Naive B cell (primary cell): ENCODE measurements at places on chromosomes 11 and 22. TPM values are rescaled to one million over a fixed set of nuclear protein-coding genes. Genes with fewer than 3 reads are reported as not detected.
A peak's percentile ranks its signal among the peaks of the same experiment; 100 is the strongest.

GRCh38 chr11:10618490-10618889, 50.0 kb upstream of the LYVE1 start:
- no peak overlapping the region for H3K4me3 ChIP-seq
- H3K27ac ChIP-seq = peak overlapping the region; percentile 33
- no peaks in the 10 kb centered on the region for H3K27me3 ChIP-seq
- peaks cover 88% of the 10 kb centered on the region for H3K4me1 ChIP-seq

DNA sequence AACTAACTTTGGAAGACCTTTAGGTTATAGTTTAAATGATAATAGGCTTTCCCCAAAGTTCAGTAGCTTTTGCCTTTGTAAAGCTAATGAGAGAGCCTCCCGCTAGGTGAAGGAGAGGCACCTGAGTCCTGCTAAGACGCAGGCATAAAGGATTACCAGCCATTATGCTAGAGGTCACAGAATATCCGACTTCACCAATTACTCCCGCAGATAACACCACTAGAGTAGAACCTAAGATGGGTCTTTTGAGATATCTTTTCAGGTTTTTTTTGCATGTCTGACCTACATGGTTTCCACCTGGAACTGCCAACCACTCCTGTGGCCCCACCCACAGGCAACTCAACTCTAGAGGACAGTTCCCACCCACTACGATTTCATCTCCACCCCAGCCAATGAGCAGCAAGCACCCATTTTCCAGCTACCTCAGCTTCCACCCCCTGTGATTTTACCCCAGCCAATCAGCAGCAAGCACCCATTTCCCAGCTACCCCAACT, 314.3 kb downstream of the BRD1 start:
- H3K36me3 ChIP-seq = no peaks in the 10 kb centered on the region
- no peak for DNase-seq
- peak overlapping the region; percentile 86 for H3K27ac ChIP-seq
- H3K27me3 ChIP-seq = no peaks in the 10 kb centered on the region

The BATF2 gene
- not detected for polyA plus RNA-seq

DNA sequence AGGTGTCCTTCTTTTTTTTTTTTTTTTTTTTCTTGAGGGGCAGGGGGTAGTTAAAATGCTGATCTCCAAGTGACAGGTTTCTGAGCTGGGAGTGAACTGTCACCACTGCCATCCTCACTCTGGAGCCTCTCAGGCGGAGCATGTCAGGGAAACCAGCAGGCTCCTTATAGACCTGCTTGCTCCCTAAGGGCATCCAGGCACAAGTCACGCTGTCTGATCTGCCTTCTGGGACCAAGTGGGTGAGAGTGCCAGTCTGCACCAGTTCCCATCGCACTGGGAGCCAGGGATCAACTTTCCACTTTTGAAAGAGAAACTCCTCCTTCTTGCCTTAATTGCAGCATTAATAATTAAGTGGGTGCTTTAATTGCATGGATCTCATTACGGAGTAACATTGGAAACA, 537.9 kb upstream of the CADM1 start:
- no peak for DNase-seq
- no peaks in the 10 kb centered on the region for H3K4me1 ChIP-seq
- H3K27me3 ChIP-seq = no peaks in the 10 kb centered on the region
- H3K27ac ChIP-seq = no peak overlapping the region
- no peak overlapping the region for H3K4me3 ChIP-seq

The NLRP14 gene
- not detected for polyA plus RNA-seq

GRCh38 chr11:65425105-65425970, 2.7 kb downstream of the NEAT1 start:
- no peaks in the 10 kb centered on the region for H3K27me3 ChIP-seq
- peaks cover 9% of the 10 kb centered on the region for H3K36me3 ChIP-seq
- DNase-seq = peak; percentile 91
- peak overlapping the region; percentile 90 for H3K4me3 ChIP-seq
- H3K27ac ChIP-seq = peak overlapping the region; percentile 99

GRCh38 chr22:45096256-45096907, 67.3 kb upstream of the NUP50 start:
- DNase-seq = peak; percentile 14
- H3K4me3 ChIP-seq = no peak overlapping the region
- H3K36me3 ChIP-seq = peaks cover 11% of the 10 kb centered on the region
- H3K4me1 ChIP-seq = no peaks in the 10 kb centered on the region

- H3K27me3 ChIP-seq = no peaks in the 10 kb centered on the region
- no peak overlapping the region for H3K4me3 ChIP-seq
- H3K27ac ChIP-seq = no peak overlapping the region
These were observed 16.1 kb downstream of the PHF21A start for GRCh38 chr11:46105134-46105628.

The KCTD14 gene
- not detected for polyA plus RNA-seq

The NPAS4 gene
- not detected for polyA plus RNA-seq

The NPTXR gene
- polyA plus RNA-seq = 0.05 TPM

The INPPL1 gene
- 8.1 TPM for polyA plus RNA-seq

The SCN3B gene
- polyA plus RNA-seq = not detected

The POLR2L gene
- polyA plus RNA-seq = 68.4 TPM

DNA sequence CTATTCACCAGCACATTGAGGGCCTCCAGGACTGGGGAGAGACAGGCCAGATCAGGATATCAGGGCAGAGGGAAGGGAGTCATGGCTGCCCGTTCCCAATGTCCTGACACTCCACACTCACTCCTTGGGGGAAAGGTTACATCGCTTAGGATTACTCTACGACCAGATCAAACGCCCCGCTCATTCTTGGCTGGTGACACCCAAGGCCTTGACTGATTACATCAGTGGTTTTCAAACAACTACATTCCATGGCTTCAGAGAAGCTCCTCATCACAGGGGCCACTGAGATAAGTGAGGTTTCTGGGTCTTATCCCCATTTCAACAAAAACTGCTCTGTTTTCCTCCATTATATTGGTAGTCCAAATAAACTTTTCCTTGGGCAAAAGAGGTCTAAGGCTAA, 15.0 kb downstream of the UBE2L6 start:
- H3K4me3 ChIP-seq = no peak overlapping the region
- no peak overlapping the region for H3K27ac ChIP-seq
- H3K27me3 ChIP-seq = no peaks in the 10 kb centered on the region
- H3K4me1 ChIP-seq = peaks cover 11% of the 10 kb centered on the region

The OSBP2 gene
- polyA plus RNA-seq = not detected

The FAM111A gene
- 61.6 TPM for polyA plus RNA-seq

- no peak within 1 kb of the TSS for H3K27ac ChIP-seq
- no peaks in the 10 kb centered on the region for H3K36me3 ChIP-seq
- peak; percentile 35 for DNase-seq
- peaks cover 33% of the 10 kb centered on the region for H3K27me3 ChIP-seq
- peaks cover 17% of the 10 kb centered on the region for H3K4me1 ChIP-seq
These were observed at the start of gene BIK for GRCh38 chr22:43110444-43110926. BIK (plus strand) TSS chr22:43110750; CDS start chr22:43124023, 13,273 bp downstream.

- H3K4me1 ChIP-seq = no peaks in the 10 kb centered on the region
- H3K27ac ChIP-seq = no peak overlapping the region
- no peak overlapping the region for H3K4me3 ChIP-seq
- no peak for DNase-seq
These were observed 858.7 kb upstream of the RAG2 start for GRCh38 chr11:37456746-37457145.

The FREY1 gene
- not detected for polyA plus RNA-seq

DNA sequence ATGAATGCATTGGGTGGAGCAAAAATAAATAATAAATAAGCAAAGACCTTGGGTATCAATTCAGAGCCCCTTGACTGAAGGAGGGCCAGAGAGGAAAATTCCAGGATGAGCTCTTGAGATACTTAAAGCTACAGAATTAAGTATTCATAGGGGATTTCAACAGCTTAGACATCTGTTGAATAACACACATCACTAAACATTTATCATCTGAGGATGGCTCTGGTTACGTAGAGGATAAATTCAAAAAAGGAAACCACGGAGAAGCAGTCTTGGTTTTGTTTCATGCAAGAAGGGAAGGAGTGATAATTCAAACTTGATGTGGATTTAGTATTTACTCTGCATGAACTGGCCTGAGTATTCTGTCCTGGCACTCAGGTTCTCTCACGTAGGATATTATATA, 29.8 kb downstream of the ARHGAP42 start:
- H3K27ac ChIP-seq = no peak overlapping the region
- H3K4me3 ChIP-seq = no peak overlapping the region
- no peaks in the 10 kb centered on the region for H3K4me1 ChIP-seq
- DNase-seq = no peak
- H3K27me3 ChIP-seq = no peaks in the 10 kb centered on the region

GRCh38 chr22:34880662-34881061, 185.3 kb upstream of the ISX start:
- no peaks in the 10 kb centered on the region for H3K4me1 ChIP-seq
- H3K27ac ChIP-seq = no peak overlapping the region
- DNase-seq = no peak
- H3K4me3 ChIP-seq = no peak overlapping the region
- H3K27me3 ChIP-seq = peaks cover 15% of the 10 kb centered on the region

DNA sequence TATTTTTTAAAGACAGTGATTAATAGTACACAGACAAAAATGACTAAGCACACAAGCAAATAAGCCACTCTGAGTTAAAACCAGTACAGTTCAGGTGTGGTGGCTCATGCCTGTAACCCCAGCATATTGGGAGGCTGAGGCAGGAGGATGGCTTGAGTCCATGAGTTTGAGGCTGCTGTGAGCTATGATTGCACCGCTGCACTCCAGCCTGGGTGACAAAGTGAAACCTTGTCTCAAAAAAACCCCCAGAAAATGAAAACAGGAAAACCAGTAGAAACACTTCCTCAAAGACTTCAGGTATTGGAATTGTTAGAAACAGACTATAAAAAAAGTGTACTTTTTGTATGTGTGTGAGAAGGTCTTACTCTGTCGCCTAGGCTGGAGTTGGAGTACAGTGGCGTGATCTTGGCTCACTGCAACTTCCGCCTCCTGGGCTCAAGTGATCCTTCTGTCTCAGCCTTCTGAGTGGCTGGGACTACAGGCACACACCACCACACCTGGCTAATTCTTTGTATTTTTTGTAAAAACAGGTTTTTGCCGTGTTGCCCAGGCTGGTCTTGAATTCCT, 33.0 kb downstream of the PPP6R2 start:
- peaks cover 27% of the 10 kb centered on the region for H3K4me1 ChIP-seq
- no peaks in the 10 kb centered on the region for H3K27me3 ChIP-seq
- DNase-seq = peak; percentile 37
- peak overlapping the region; percentile 87 for H3K27ac ChIP-seq
- no peaks in the 10 kb centered on the region for H3K36me3 ChIP-seq

The ANGPTL5 gene
- 0.12 TPM for polyA plus RNA-seq
